Peyer's patch (tissue), 4 donors: ENCODE measurements at places on chromosomes 13 and 19.

- DNase-seq, result no peak
Measured at GRCh38 chr13:99442273-99442895, 58.9 kb upstream of the TM9SF2 start.

GRCh38 chr19:45352471-45352870, 11.9 kb downstream of the KLC3 start:
- no peak for DNase-seq

DNA sequence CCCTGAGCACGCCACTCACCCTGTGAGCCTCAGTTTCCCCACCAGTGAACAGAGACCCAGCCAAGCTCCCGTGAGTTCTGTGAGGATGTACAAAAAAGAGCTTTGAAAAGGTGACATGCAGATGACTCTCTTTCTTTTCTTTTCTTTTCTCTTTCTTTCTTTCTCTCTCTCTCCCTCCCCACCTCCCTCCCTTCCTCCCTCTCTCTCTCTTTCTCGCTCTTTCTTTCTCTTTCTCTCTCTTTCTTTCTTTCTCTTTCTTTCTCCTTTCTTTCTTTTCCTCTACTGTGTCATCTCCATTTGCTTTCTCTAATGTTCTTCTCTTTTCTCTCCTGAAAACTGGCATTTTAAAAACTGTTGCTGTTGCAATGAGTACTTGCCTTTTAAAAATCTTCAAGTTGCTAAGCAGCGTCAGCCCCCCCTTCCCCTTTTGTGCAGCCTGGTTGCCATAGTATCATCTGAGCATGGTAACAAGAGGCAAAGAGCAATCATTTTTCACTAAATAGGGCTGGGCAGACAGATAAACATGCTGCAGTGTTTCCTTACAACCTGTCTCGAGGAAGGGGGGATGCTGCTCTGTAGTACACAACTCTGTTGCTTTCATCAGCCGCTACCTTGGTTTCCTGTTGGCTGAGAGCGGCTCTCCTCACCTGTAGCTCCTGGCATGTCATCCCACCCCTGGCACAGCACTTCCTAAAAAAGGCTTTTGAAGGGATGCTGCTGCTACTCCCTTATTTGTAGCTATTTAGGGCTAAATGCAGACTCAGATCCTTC, 108.7 kb upstream of the MBNL2 start:
- no peak for DNase-seq

DNA sequence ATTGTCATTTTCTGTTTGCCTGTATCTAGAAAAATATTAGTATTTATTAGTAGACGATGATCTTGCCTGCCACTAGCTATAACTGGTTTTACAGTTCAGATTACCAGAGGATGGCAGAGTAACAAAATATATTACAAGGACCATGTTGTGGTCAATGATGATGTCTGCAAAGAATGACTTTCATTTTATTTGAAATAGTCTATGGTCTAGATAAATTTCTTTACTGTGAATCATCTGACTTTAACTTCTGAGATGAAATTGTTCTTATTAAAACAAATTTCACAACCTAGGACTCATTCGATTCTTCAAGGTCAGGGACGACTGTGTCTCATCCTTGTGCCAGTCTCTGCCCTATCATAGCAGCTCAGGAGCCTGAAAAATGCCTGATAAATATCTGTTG, 637.8 kb upstream of the KLF12 start:
- no peak for DNase-seq

DNA sequence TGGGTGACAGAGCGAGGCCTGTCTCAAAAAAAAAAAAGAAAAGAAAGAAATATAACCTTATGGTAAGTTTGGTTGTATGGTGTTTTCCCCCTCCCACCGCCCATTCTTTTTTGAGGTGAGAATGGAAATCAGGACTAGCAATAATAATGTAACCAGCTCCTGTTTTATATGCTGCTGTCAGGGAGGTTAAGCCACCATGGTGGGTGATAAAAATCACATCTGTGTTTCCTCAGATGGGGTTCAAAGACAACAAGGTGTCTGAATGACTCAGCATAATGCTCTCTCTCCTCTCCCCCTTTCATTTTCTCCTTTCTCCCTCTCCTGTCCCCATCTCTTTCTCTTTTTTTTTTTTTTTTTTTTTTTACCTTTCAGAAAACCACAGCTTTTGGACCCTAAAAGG, 28.3 kb upstream of the GARRE1 start:
- DNase-seq, result no peak

GRCh38 chr13:113041293-113041690, 64.3 kb upstream of the F7 start:
- no peak for DNase-seq

- DNase-seq, result no peak
Measured at GRCh38 chr19:35031072-35031881, 1.0 kb downstream of the SCN1B start.

DNA sequence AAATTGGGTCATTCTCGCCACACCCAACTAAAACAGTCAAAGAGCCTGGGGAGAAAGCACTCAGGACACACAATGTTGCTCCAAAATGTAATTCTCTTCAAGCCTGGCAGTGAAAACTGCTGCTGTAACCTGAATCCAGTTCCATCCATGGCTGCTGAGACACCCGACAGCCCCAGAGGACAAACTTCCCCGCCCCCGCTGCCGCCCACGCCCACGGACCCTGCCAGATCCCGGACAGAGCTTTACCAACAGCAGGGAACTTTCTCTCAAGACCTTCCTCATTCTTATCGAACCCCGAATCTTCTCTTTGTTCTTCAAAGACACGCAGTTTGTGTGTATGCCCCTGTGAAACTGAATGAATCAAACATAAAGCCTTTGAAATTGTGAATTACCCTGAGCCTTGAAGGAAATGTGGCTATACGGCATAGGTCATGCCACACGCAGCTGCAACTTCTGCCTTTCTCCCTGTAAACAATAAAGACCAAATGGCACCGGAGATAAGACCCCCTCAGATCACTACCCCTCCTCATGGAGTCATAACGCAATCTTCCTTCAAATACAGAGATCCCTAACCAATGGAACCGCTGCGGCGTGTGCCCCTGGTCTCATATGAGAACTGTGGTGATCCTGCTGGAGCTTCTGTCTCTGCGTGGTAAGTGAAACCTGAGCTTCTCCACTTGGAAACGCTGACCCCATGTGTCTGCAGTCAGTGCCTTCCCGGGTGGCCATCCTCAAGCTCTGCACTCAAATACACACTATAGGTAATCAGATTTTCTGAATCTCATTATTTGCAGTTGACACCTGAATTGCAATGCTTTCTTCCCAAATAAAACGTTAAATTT, 4.8 kb upstream of the LAMP1 start:
- no peak for DNase-seq

DNA sequence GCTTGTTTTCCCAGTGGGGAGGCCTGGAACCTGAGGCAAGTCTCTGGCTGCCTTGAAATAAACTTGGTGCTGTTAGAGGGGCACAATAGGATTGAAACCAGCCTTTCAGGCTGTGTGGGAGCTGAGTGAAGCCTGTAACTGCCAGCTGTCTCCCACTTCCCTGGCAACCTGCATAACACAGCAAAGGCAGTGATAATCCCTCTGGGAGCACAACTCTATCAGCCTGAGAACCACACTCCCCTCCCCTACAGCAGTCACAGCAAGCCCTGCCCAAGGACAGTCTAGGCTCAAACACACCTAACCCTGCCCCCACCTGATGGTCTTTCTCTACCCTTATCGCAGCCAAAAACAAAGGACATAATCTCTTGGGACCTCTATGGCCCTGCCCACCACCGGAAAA, 683.8 kb upstream of the ATXN8OS start:
- DNase-seq, result no peak

GRCh38 chr13:112244061-112244460, 132.1 kb upstream of the SPACA7 start:
- DNase-seq, result no peak

DNA sequence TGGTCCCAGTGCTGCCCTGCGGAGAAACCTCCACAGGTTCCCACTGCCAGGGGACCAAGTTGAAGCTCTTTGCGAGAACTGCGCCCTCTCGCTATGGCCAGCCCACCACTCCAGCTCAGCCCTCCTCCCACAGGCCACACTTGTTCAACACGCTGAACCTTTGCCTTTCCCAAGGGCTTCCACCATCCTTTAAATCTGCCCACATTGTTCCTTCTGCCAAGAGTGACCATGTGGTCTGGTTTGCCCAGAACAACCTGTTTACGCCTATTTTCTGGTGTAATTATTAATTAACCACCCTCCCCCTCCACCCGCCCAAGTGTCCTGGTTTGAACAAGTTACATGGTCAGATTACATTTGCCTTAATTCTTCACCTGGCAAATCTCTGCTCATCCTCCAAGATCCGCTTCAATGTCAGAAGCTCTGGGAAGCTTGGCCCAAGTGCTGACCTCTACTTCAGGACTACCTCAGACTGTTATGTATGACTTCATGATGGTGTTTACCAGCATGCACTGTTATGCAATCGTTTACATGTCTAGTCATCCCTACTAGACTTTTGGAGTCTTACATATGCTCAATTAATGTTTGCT, 12.0 kb upstream of the USP12 start:
- DNase-seq, result no peak

GRCh38 chr19:54319049-54319448, 6.1 kb upstream of the LILRA5 start:
- no peak for DNase-seq

GRCh38 chr13:113437408-113438010, 15.8 kb downstream of the ADPRHL1 start:
- no peak for DNase-seq

GRCh38 chr13:44014501-44014900, 134.8 kb downstream of the LACC1 start:
- no peak for DNase-seq

DNA sequence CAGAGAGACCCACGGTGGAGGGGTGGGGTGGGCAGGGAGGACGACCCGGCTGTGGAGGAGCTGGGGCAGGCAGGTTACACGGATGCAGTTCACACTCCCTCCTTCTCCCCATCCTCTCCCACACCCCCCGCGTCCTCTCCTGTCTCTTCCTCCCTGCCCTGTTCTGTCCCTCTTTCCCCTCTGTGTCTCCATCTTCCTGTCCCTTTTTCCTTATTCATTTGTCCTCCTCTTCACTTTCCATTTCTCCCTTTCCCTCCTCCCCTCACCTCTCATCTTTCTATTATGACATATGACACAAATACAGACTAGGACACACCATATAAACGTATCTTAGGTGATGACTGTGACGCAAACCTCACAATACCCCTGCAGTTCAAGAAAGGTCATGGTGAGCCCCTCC, 96.6 kb downstream of the SCGB2B2 start:
- no peak for DNase-seq

DNA sequence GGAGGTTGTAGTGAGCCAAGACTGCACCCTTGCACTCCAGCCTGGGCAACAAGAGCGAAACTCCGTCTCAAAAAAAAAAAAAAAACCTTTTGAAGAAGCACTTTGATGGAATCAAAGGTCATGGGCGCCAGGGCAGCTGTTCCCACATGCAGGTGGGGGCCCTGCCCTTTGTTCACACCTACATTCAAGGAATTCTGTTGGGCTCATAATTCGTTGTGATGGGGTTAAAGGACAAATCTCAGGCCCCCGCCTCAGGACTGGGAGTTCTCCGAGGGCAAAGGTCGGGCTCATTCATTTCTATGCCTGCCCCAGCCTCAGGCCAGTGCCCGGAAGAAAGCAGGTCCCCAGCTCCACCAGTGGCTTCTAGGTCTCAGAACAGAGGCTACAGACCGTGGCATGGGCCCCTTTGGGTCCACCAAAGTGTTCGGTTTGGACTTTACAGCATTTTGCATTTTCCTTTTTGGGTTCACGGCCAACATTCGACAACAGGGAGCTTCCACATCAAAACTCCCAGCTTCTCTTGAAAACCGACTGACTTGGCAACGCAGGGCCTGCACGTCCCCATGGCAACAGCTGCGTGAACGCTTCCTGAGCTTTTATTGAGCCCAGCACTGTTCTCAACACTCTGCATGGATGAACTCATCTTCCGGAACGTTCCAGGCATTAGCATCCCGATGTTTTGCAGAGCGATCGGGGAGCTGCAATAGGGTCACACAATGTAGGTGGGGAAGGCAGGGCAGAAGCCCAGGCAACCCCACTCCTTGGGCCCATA, 10.1 kb upstream of the GTF2F1 start:
- peak; percentile 90 for DNase-seq

- no peak for DNase-seq
Measured at GRCh38 chr19:10913716-10914340, 14.6 kb downstream of the YIPF2 start.

DNA sequence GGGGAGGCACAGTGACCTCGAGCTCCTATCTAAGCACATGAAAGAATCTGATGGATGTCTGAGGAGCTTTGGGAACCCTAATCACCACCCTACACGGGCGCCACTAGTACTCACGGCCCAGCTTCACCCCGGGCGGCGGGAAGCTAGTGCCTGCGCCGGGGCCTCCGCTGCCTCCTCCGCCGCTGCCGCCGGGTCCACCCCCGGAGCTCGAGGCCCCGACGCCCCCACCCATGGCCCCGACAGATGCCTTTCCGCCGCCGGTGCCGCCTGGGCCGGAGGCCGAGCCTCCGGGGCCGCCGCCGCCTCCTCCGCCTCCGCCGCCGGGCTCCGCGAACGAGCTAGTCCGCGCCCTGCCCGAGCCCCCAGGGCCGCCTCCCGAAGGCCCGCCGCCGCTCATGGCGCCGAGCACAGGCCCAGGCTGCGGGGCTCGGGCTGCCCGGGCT, 312 bp downstream of the GSK3A start:
- no peak for DNase-seq

DNA sequence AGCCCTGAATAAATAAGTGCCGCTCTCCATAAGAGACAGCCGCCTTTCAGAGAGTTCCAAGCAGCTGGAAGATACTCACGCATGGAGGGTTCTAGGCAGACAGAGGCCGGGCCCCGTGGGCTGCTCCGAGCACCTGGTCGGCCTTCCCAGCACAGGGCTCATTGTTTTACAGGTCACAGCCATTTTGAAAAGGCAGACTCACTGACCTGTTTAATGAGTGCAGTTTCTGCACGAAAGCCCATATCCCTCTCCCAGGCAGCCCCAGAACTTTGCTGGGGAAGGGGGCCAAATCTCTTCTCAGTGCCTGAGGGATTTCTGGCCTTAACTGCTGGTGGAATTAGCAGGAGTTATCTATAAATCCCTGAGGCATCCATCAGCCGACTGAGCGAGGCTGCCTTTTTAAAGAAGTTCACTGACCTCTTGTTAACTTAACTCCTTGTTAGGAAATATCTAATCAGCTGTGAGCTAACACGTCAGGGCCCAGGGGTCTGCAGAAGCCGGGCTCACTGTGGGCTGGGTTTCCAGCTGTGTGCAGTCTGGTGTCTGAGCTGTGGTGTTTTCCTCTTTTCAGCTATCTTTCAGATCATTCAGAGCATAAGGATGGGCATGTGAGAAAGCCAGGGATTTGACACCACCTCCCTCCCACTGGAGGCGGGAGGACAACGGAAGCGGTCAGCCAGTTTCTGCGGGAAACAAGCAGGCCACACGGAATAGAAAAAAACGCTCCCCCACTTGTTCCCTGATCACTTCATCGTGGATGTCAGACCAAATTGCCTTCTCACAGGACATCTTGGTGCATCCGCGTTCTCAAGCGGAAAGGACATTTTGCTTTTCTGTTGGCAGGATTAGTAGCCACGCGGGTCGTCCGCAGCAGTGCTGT, 23.3 kb downstream of the SERP2 start:
- DNase-seq, result no peak
